ENCODE measurements at places on chromosomes 3 and 15.
A peak's percentile ranks its signal among the peaks of the same experiment; 100 is the strongest.

DNA sequence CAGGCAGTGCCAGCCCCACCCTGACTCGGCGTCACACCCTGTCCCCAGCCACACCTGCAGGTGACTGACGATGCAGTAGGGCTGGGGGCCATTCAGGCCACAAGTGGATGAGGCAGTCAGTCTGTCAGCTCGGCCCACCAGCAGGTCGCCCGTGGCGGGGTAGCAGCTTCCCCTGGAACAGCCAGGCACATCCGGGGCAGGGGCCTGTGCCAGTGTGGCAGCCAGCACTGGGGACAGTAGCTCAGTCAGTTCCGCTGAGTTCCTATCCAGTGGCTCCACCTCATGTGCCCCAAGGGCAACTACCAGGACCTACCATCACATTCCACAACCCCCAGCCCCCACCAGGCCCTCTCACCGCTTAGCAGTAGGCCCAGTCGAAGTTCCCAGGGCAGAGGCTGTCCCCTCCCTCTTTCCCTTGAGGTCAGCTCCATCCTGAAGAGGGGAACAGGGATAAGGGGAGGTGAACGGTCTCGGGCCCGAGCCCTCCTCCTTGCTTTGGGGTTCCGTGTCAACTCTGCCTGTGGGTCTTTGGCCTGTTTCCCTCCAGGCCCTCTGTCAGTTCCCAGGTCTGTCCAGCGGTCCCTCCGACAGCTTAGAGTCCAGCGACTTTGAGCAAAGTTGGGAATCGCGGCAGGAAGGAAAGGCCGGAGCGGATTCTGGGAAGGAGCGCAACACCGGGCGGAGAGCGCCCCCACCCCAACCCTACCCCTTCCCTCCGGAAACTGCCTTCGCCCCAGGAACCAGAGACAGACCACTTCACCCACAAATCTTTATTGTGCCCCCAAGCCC is at the start of gene LAMB2:
Gene LAMB2 (minus strand): TSS at position 614 of the 789 bp plus-strand sequence. CDS start 183 bp downstream, at position 431.
- peak; percentile 85 for DNase-seq

DNA sequence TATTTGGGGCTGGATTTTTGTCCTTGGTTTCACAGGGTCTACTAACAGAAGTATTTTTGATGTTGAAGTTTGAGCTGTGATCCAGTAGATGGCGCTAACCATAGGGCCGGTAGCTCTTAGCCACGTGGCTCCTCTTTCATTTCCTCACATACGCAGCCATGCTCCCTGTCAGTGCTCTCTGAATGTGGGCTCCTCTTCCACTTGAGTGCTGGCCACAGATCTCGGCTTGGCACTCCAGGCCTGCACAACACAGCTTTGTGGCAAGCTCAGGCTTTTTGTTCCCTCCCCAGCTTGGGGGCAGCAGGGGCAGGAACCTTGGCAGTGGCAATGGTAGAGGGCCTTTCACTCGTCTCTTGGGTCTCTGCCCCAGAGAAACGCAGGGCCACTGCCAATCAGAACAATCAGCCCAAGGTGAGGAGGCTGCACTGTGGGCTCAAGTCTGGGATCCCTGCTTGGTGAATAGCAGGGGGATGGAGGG is 18.6 kb upstream of the DNAAF4 start:
- DNase-seq: no peak

DNA sequence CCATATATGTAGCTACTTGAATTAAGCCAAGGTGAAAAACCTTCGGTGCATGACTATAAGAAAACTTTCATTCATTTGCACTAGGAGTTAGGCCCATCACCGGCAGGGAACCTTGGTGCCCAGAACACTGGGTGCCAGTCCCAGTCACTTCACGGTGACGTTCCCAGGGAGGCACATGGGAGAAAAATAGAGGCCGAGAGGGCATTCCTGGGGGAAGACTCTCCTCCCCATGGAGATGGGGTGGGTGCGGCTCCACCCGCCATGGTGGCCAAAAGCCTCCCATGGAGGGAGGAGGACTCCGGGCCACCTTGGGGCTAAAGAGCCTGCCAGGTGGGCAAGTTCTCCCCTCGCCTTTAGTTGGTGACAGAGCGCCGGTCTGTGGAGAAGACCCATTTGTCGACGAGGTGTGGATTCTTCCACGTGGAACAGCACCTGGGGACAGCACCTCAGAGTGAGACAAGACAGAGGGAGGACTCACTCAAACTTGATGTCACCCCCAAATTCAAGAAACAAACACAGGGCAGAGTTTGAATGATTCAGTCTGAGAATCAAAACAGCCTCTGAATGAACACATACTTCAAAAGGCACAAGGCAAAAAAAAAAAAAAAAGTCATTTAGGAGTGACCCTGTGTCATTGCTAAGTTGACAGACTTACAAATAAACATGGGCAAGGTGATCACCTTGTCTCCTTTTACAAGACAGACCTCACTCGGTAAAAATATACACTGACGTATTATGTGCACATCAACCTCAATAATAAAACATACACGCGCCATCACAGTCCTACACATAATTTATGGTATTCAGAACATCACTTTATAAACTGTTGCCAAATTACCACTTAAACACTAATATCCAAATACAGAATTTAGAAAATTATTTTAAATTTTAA is 38.6 kb downstream of the ZXDC start:
- DNase-seq: no peak

GRCh38 chr15:35673093-35673684 is 127.2 kb upstream of the DPH6 start:
- no peak for DNase-seq

- DNase-seq: no peak
Measured at GRCh38 chr3:136136454-136136853, 59.7 kb downstream of the MSL2 start.

DNA sequence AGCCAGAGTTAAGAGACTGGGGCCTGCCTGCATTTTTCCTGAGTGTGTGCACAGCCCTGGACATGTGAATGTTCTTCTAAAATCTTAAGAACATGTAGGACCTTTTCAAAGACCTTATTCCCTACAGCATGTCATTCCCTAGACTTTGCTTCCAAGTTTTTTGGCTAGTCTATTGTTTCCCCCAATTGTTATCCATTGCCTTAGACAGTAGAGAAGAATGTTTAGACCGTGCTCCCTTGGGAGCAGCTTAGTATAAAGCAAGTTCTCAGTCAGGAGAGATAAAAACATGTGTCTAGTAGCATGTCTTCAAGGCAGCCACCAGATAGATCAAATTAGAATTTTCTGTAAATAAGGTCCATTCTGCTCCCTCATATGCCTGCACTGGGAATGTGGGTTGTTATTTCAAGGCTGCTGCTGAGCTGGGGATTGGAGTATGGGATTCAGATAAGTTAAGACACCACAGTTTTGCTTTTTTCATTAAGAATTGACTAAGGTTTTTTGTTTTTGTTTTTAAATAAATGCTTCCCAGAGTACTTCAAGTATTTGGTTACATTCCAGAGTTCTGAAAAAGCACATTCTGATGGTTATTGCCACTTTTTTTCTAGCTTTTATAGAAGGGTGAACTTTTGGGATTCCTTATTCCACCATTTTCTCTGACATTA is 246.7 kb downstream of the RORA start:
- no peak for DNase-seq

DNA sequence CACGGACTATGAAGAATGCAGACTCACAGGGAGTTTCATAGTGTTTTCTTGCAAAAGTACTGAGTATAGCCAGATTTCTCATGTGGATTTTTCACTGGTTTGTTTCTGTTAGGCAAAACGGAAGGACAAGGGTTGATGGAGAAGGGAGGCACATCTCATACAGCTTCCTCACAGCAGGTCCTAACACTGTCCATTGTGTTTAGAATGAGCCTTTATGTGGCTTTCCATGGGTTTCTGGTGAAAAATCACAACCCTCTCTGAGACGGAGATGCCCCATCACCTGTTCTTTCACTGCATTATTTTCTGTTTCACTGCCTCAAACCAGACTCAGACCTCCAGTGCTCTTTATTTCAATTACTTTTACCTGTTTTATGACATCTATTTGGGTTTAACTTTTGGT is 25.0 kb upstream of the LIPC start:
- no peak for DNase-seq

- no peak for DNase-seq
Measured at GRCh38 chr3:29164825-29165224, 116.0 kb upstream of the RBMS3 start.

- DNase-seq: no peak
Measured at GRCh38 chr3:162348912-162349311, 852.3 kb downstream of the OTOL1 start.

DNA sequence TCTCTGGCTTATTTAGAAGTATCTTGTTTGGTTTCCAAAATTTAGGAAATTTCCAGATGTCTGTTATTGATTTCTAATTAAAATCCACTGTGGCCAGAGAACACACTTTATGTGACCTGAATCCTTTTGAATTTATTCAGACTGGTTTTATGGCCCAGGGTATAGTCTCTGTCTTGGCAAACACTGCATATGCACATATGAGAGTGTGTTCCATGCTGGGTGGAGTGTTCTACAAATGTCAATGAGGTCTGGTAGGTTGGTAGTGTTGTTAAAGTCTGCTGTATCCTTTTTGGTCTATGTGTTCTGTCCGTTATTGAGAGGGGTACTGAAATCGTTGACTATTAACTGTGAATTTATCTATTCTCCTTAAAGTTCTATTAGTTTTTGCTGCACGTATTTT is 30.2 kb downstream of the PGPEP1L start:
- DNase-seq: no peak

DNA sequence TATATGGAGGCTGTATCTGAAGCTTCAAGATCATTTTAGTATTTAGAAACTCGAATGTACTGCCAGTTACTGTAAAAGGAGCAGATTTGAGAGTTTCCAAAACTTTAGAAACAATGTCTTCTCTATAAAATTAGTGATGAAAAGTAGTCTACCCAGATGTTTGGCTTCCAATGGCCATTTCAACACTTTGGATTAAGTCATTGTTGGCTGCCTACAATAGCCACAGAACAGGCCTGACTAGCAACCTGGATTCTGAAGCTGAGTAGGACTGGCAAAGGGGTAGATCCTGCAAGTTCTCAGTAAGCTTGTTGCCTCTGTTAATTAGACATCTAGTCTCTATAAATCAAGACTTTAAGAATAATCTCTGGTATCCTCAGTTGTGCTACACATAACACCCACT is 239.0 kb upstream of the KCNMB2 start:
- no peak for DNase-seq

- no peak for DNase-seq
Measured at GRCh38 chr3:95177096-95177495, 1114.2 kb downstream of the NSUN3 start.
